ENCODE measurements at places on chromosomes 4 and X. TPM values are rescaled to one million over a fixed set of nuclear protein-coding genes. Genes with fewer than 3 reads are reported as not detected.

The ARR3 gene
- not detected for polyA plus RNA-seq

DNA sequence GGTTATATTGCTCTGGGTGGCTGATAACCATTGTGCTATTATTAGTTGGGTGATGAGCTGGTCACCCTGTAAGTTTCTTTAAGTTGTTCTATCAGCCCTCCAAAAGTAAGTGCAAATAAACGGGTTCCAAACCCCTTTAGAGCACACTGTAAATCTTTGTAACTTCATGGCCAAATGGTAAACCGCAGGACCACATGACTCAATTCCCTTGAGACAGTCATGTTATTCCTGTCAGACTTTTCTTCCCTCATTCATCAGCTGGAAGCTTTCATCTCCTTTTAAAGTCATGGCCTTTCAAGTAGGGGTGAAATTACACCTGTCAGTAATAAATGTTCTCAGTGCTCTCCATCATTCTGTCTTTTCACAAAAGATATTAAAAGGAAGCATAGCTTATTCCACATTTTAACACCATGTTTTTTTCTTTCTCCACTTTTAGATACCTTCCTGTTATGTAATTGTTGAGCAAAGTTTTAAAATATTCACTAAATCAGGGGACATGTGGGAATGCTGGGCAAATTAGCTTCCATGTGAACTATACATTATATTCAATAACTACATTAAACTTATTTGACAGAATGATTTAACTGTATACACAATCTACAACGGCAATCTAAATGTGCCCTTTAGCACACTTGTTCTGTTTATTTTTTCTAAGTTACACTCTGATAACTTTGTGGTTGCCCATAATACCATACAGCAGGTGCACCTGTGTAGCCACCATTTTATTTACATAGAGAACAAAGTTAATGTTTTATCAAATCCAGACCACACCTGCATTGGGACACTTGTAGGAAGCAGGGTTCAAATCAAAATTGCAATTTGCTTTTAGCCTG lies 275.5 kb downstream of the CFAP299 start:
- DNase-seq: no peak

DNA sequence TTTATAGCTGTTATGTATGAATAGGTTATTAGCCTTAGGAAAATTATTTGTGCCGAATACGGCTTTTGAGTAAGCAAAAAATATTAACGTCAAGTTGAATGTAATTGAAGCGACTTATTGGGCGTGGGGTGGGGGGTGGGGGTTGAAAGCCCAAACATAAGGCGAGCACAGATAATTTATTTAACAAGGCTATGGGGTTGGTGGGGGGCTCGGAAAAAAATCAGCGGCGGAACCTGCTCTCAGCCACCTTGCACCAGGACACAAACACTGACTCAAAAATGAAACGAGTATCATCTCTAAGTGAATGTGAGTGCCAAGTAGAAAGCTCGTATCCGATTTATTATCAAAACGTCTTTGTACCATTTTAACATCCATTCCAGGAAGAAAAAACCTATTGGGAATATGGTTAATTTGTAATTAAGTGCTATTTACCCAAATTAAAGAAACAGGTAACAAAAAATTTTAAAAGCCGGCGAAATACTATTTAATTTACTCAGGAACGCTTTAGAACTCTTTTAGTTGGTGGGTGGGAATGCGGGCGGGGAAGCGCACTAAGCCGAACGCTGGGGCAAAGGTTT lies 902 bp upstream of the LARP1B start:
- no peak for DNase-seq

GRCh38 chrX:40147971-40148370 lies 50.2 kb upstream of the BCOR start:
- no peak for DNase-seq

DNA sequence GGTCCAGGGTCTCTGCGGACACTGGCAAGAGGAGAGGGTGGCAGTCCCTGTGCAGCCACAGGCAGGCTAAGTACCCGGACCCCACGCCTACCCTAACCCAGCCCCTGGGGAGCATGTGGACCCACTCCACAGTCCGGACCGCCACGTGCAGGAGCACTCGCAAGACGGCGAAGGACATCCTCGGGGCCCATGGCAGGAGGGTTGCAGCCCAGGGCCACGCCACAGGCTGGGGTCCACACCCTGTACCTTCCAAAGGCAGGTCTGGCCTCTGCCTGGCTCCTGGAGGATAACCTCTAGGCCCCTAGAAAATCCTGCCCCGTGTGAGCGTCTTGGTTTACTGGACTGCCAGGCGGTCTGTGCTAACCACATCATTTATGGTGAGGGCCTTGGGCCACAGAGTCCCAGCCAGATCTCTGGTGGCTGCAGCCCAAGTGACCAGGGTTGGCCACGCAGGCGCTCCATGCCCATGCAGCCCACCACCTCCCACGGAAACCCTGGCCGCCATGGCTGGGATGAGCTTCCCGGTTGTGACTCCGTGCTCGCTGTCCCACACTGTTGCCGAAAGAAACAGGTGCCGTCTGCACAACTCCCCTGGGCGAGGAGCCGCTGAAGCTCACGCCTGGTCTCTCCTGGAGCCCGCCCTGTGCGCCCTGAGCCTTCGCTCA lies 10.0 kb downstream of the CCNQ start:
- DNase-seq: no peak

- DNase-seq: no peak
These were observed 301.2 kb downstream of the IL1RAPL1 start for GRCh38 chrX:28888416-28888815.

DNA sequence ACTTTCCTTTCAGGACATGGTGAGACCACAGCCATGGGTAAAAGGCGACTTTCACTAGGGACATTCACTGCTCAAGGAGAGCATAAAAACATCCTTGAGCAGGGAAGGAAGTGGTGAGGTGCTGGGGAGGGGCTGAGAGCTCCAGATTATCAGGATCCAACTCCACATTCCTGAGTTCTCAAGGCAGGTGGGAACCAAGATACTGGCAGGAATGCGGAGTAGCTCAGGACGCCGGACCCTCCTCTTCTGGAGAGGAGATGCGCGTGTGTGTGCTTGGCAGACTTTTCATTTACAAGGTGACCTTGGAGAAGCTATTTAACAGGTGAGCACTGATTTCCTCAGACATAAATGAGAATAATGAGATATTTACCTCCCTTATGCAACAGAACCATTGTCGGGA lies 41.3 kb upstream of the TXK start:
- no peak for DNase-seq

- no peak for DNase-seq
These were observed 746.9 kb downstream of the PCDH19 start for GRCh38 chrX:99663136-99663535.

GRCh38 chr4:2638730-2639129 lies 102.3 kb downstream of the FAM193A start:
- no peak for DNase-seq

The RHOXF2B gene
- polyA plus RNA-seq: not detected

DNA sequence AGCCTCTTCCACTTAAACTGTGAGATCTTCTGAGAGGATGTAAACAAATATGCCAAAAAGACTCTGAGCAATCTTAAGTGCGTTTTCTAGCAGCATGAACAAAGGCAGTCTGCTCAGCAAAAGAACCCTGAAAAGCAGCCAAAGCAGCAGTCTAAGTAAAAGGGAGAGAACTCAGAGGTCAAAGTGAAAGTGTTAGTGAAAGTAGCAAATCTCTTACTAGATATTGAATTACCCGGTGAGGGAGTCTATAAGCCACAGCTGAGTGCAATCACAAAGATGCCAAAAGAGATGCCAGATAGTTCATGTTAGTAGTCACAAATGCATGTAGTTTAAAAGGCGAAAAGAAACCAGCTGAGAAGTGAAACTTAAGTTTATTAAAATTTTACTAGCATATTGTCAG lies 7.9 kb upstream of the GNRHR start:
- DNase-seq: no peak

- DNase-seq: no peak
These were observed 15.0 kb upstream of the TRIM2 start for GRCh38 chr4:153189016-153189801.

The FABP2 gene
- not detected for polyA plus RNA-seq

DNA sequence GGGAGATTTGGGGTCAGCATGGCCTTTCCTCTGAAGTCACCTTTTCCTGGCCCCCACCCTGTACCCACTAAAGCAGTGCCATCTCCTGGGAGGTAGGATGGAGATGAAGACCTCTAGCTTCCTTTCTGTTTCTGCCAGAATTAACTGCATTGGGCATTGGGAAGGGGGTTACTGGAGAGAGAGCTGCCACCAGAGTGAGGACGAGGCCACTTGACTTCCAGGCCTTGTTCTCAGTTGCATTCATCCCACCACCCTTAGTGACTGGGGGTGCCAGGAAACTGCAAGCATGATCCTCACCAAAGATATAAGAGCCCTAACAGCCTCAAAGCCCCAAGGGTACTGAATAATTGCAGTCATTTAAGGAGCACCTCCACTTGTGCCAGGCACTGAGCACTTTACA lies 15.8 kb downstream of the SASH3 start:
- no peak for DNase-seq

DNA sequence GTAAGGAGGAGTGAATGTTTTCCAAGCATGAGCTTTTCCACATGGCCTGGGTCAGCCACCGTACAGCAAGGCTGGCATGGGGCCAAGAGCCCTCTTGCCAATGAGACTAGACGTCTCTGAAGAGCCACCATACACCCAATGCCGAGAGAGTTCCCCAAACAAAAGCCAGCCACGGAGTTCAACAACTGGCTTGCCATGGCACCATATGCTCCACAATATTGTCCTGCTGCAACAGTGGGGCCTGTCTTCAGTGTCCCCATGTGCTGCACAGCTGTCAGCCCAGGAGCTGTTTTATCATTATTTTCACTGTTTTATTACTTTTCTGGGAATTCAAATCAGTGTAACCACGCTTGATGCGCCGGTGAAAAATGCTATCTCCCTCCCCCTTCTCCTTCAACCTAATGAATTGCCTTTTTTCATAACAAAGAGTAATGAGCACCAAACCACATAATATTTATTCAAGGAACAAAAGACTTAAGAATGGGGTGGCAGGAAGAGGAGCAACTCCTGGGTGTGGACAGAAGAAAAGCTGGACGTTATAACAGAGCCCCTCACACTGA lies 18.4 kb downstream of the MAML3 start:
- DNase-seq: no peak

DNA sequence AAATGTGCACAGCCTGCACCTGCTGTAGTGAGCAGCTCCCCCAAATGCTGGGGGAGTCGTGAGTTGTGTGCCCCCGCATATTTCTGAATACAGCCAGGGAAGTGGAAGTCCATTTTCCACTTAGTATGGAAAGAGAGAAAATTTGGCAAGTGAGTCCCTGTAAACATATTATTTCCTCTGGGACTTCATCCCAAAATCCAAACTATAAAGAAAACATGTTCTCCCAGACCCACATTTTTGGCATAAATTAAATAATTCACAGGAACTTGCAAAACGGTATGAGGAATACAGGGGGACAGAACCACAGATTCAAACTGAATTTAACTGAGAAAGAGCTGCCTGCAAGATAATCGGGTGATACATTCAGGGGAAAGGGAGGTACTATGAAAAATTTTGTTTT lies 107.2 kb downstream of the GPR143 start:
- no peak for DNase-seq

DNA sequence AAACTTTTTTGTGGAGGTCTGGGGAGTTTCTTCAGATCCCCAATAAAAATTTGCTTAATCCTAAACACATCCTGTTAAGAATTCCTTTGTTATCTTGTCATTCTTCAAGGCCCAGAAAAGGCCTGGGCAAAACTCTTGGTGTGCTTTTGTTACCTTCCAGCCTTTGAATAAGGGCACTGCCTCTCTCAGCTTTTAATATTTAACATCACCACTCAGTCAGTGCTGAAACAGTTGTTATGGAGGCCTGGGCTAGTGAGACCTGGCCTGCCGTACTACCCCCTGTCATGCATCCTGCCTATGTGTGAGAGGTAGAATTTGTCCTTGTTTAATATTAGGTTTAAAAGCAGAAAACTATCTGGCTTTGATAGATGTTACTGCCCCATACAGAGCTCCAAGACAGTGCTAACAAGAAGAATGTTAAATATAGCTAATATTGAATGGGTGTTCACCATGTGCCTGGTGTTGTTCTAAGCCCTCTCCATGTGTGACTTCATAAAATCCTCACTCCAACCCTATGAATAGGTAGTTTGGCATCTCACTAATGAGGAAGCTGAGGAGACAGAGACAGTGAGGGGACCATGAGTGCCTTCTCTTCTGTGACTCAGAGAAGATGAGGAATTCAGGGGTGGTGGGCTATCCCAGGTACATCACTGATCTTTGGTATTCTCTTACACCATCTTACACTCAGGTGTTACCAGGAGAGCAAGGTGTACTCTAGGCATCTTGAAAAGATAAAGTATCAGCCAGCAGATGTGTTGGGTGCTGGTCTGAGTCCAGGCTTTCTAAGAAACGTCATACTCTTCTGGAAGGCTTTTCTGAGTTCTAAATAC lies 6.2 kb downstream of the PPP1R2C start:
- no peak for DNase-seq

DNA sequence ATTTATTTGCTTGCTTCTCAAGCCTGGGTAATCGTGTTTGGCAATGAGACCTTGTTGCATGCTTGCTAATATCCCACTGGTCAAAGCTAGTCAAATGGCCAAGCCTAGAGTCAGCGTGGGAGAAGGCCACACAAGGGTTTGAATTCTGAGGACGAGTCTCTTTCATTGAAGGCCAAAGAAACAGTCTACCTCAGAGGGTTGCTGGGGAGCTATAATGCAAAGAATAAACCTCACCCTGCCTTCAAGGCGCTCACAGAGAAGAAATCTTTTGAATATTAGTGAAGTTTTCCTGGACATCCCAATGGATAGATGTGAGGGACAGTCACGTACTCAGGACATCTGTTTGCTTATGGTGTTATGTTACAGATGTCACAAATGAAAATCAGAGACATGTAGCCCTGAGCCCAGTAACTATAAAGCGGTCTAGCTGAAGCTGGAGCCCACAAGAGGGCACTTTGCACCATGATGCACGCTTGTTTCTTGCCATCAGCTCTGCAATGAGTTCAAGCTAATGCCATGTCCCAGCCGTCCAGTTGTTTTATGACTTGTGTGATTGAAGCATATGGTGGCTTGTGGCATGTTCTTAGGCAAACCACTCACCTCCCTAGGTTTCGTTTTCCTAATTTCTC lies 1.1 kb upstream of the TLR3 start:
- no peak for DNase-seq

The SPATA18 gene
- polyA plus RNA-seq: 10.6 TPM

DNA sequence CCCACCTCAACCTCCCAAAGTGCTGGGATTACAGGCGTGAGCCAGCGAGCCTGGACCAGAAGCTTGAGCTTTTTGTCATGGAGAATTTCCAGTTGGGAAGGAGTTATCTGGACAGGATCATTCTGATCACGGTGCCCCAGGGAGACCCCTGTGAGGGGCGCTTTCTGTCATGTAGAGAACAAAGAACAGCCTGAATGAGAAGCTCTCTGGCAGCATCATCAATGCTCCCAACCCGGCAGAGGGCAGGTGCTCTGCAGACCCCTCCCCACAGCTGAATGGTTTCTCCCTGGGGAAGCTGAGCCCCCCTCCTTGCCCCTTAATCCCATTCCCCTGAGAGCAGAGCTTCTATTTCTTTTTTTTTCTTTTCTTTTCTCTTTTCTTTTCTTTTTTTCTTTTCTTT lies 7.3 kb upstream of the CSF2RA start:
- no peak for DNase-seq

- DNase-seq: no peak
These were observed 69.9 kb upstream of the NRK start for GRCh38 chrX:105752338-105752956.

GRCh38 chr4:186782302-186782701 lies 58.6 kb upstream of the FAT1 start:
- no peak for DNase-seq
